Stimulated activated CD4-positive, alpha-beta T cell treated with anti-CD3 and anti-CD28 coated beads, Interleukin-2, amount 100 ng/mL, for 4 hours (primary cell): ENCODE measurements at places on chromosomes 16 and 17.

DNA sequence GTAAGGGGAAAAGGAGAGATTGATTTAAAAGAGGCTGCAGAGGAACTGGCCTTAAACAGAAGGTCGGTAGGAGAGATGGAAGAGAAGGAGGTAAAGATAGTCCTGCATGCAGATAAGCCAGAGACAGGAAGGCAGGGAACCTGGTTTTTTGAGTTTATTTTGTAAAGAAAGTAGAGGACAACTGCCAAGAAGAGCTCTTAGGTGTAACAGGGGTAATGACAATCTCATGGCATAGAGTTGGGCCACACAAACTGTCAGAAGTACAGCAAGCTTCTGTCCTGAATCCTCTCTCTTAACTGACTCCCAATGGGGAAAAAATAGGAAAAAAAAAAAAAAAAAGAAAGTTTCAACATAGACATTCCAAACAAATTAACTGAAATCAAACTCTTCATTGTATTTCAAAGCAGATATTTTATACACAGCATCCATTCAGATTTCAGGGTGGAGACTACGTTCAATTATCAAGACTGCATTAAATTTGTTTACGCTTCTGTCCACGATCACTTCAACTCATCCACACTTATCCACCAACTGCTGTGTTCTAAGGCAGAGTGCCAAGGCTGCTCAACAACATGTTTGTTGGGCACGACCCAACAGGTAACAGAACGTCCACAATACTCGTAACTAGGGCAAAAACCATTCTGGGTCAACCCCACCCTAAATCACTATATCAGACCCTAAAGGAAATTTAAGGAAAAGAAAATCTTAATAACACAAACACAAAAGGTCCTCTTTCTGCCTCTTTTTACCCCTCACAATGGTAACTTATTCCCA is 34.9 kb downstream of the USP31 start:
- DNase-seq, result no peak

GRCh38 chr16:80924372-80924978 is 82.2 kb downstream of the CMC2 start:
- no peak for DNase-seq

GRCh38 chr17:1541367-1541904 is 21.2 kb downstream of the PITPNA start:
- DNase-seq, result no peak

DNA sequence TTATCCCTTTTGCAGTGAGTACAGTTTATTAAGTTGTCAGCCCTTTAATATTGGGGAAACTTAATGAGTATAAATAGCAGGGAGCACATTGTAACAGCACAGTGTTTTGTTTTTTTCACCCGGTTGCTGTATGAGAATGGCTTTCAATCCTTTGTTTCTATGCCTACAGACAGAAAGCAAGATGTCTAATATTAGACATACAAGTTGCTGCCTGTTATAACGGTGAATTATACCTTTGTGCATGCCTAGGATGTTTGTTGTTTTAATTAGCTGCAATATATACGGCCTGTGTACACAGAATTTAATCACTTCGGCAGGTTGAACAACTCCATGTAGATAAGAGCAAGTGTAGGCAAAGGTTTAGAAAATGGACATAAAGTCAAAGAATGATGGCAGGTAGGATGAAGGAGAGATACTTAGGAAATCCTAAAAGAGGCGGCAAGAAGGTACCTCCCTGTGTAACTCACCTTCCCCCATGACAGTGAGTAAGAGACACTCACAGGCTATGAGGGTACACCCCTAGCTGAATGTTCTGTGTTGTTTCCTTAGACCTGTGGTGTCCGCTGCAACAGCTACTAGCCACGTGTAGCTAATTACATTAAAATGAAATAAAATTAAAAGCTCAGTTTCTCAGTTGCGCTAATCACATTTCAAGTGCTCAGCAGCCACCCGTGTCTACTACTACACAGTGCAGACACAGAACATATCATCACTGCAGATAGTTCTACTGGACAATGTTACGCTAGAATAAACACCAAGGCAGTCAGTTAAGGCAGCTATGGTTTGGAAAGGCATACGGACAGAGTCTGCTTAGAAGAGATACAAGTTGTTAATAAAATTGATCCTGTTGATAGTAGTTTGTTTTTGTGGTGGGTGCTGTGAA is 10.9 kb downstream of the SLC7A6OS start:
- DNase-seq, result no peak

GRCh38 chr17:82849076-82849945 is 9.5 kb upstream of the ZNF750 start:
- no peak for DNase-seq

GRCh38 chr17:74403512-74404137 is 28.3 kb upstream of the GPRC5C start:
- no peak for DNase-seq

GRCh38 chr17:45119964-45120363 is 12.4 kb downstream of the PLCD3 start:
- DNase-seq, result no peak

DNA sequence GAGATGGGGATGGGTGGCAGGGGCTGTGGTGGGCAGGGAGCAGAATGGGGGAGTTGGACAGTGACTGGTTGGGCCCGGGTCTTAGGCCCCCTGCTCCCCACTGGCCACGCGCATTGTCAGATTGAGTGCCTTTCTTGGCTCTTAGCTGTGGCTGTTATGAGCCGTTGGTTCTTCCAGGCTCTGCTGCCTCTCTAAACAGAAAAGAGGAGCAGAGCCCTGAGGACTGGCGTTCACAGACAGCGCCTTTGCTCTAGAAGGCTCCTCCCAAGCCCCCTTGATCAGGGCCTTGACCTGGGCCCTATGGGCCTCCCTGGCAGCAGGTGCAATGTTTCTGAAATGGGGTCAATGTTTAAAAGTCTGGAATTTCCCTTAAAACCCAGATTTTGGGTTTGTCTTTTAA is 14.8 kb upstream of the NUDT16L1 start:
- DNase-seq, result no peak

GRCh38 chr16:48561960-48562393 is 48.0 kb downstream of the N4BP1 start:
- DNase-seq, result no peak

DNA sequence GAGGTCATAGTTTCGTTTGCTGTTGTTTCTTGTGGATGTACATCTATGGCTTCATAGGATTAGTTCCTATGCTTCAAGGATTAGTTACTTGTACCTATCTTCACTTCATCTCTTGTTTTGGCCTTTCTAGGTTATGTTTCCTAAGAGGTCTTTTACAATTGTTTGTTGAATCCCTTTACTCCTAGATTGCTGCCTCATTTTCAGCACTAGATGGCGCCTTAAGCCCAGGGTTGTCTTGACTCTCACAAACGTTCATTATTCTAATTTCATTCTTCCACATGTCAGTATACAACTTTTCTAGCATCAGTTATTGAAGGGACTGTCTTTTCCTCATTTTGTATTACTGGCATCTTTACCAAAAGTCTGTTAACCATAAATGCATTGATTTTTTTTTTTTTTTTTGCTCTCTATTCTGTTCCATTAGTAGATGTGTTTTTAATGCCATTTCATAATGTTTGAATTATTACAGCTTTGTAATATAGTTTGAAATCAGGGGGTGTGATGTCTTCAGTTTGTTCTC is 45.0 kb upstream of the NACA2 start:
- DNase-seq, result peak; percentile 15

DNA sequence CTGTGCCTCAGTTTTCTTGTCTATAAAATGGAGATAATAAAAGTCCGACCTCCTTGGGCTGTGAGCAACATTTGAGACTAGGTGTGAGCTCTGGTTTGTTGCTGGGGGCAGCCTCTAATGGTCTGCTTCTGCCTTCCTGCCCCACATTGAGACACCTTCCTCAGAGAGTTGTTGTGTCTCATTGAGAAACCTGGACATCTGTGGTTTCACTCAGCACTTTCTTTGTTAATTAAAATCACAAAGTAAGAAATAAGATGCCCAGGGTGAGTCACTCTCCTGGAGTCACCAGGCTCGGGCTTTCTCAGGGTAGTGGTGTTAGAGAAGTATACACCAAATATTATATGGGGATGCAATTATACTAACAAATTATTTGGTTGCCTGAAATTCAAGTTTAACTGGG is 389.2 kb upstream of the SALL1 start:
- DNase-seq, result no peak

GRCh38 chr17:13560935-13561334 is 40.8 kb downstream of the HS3ST3A1 start:
- DNase-seq, result no peak

DNA sequence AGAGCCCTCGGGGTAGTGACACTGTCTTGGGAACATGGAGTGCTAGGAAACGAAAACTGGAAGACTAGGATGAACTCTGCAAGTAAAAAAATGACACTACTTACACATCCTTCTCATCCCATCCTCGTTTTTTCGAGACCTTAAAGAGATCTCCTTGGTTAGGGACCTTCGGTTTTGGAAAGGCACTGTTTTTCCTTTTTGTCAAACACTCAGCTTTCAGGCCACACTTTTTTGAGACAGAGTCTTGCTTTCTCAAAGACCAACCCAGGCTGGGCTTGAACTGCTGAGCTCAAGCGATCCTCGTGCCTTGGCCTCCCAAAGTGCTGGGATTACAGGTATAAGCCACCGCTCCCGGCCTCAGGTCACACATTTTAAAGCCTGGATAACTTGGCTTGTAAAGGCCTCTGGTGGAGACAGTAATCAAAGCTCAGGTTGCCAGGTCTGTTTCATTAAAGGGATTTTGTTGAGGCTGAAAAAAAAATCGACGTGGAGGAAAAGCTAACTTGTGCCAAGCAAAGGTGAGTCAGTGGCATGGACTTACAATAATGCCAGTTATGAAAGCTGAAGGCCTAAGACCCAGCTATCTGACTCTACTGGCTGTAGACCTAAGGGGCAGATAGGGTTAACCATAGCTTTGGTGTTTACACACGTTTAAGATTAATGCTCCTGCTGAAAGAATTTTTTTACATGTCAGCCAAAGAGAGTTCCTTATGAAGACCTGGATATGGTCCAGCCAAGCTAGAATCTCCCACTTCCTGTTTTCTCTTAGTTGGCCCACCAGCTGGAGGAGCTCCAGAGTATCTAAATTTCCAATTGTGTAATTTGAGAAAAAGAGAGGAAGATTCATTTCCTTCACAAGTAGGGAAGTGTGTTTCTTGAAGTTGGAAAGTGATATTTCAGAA is 823 bp downstream of the NBR1 start:
- no peak for DNase-seq

DNA sequence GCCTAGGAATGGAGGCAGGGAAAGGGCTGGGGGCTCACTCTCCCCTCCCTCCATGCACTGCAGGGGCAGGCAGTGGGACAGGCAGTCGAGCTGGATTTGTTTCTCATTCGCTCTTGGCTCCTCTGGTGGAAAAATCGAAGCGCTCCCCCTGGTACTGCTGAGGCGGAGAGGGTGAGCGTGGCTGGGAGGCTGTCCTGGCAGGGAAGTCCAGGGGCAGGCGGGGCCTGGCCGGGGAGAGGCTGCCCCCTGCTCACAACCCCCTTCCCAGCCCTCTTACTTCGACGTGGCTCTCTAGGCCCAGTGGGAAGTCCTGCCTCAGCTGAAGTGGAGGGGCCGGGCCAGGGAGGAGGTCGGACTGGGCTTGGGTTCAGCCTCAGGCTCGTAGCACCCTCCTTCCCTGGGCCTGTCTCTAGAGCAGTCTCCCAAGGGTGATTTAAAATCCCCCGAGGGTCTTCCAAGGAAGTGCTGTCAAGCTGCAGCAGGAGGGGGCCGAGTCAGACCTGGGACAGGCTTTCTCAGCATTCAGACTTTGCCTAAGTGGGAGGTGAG is 16.5 kb upstream of the TMEM92 start:
- DNase-seq, result no peak

DNA sequence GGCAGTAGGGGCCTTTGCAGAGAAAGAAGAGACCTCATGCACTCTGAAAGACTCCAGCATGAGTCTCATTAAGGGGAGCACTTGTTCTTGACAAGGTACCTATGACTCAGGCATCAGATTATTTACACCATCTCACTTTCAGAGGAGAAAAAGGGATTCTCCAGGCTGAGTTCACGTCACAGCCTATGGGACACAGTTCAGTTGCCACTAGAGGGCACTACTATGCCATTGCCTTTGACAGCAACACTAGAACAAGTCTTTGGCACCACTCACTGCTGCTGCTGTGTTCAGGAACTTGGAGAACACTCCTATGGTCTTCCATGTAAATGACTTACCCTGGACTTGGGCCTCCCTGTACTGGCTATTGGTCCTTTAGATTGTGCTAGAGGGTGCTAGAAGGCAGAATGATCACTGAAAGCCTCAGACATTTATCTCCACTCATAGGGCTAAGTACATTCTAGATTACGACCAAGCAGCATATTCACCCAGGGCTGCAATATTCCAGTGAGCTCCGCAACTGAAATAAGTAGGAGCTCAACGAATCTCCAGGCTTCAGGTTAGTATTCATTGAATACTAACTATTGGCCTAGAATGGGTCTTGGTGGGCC is 225.1 kb upstream of the CA10 start:
- DNase-seq, result no peak

- DNase-seq, result no peak
Observed at GRCh38 chr16:30142672-30143346, 19.8 kb upstream of the MAPK3 start.

GRCh38 chr16:49348408-49349176 is 25.0 kb upstream of the C16orf78 start:
- DNase-seq, result no peak

GRCh38 chr17:28712032-28712704 is 480 bp upstream of the PROCA1 start:
- DNase-seq, result peak; percentile 50

DNA sequence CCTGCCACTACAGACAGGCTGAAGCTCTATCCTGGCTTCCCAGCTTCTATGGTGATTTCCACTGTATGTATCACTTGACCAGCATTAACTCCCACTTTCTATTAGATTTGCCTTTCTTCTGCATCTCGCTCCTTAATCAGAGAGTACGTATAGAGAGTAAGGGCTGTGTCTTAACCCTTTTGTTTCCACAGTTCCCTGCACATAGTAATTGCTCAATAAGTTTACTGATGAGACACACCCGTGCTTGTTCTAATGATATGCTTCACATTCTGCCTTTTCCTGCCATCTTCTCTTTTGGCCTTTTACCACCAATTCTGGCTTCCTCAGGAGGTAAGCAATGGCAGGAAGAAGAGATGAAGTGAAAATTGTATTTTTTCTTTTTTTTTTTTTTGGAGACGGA is 20.6 kb upstream of the USP36 start:
- no peak for DNase-seq

DNA sequence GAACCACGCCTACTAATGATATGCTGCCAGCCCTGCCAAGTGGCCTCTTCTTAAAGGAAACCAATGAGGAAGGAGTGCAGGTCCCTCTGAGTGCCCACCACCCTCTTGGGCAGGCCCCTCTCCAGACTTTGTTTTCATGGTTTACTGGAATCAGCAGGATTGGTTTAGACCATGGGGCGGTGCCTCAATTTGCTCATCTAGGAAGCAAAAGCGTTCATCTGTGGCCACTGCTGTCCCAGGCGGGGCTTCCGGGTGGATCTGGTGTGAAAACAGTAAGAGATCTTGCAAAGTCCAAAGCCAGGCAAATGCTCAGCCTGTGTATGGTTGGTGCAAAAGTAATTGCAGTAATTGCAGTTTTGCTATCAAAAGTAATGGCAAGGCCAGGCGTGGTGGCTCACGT is 71.3 kb downstream of the AMFR start:
- no peak for DNase-seq

- no peak for DNase-seq
Observed at GRCh38 chr17:27495460-27495859, 39.2 kb downstream of the KSR1 start.
